ENCODE measurements at places on chromosomes 3 and 15.

- DNase-seq = no peak
Measured at GRCh38 chr3:168517249-168518071, 421.7 kb upstream of the GOLIM4 start.

GRCh38 chr3:39533226-39533625 is 65.7 kb downstream of the MOBP start:
- no peak for DNase-seq

DNA sequence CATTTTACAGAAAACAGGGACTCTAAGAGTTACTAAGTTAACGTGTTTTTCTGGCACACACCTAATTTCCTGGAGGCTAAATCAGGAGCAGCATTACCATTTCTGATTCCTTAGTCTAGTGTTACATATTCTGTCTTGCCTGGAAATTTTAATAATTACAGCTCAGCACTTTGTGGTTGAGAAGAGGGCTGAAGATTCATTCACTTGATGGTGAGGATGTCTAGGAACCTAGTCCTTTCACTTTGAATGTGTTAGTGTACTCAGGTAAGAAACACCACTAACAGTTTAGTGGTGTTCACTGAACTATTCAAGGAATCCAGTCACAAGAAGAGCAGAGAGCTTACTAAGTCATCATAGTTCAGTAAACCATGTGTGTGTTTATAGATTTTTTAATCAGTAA is 102.8 kb downstream of the STT3B start:
- no peak for DNase-seq

DNA sequence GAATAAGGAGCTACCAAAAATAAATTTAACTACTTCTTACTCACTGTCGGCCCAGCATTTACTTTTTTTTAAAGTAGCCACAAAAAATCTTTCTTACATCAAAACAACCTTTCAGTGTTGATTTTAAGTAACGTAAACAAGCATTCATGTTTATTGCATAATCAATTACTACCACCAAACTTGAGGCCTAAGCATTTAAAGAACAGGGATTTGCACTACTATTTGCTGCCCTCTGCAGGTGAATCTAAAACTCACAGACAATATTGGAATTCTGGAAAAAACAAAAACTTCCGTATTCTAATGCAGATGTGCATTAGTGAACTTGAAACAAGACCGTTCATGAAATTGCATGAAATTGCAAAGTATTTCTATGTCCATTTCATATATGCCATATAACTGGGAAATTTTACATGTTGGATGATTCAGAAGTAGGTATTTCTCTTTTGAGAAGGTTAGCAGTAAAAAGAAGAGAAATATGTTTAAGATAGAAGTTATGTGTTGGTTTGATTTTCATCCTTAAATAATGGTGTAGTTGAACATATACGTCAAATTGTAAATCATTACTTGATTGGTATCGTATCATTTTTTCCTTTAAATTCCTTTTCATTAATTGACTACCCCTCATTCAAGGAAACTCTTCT is 55.6 kb downstream of the CGGBP1 start:
- DNase-seq = peak; percentile 41

- DNase-seq = no peak
Measured at GRCh38 chr15:48062148-48062872, 58.5 kb upstream of the SLC24A5 start.

DNA sequence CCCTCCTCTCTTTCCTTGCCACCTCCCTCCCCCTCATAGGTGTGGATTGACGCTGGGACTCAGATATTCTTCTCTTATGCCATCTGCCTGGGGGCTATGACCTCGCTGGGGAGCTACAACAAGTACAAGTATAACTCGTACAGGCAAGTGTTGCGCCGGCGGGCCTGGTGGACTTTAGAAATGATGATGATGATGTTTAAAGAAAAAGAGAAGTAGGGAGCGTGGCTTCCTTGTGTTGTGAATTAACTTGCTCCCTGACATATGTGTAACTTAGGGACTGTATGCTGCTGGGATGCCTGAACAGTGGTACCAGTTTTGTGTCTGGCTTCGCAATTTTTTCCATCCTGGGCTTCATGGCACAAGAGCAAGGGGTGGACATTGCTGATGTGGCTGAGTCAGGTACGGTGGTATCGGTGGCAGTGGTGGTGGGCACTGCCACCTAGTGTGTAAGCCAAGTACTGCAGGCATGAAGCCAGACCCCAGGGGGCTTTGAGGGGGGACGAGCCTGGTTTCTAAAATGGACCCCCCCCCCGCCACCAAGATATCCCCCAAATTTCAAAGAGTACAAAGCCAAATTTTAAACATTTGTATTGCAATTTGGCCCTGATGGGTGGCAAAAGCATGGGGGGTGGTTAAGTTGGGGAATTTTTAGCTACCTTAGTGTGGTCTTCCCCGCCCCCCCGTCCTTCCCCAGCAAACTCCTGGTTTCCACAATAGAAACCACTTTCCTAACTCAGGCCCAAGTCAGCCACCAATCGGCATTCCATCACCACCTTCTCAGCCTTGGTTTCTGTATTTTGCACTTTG is 65.6 kb downstream of the SLC6A6 start:
- DNase-seq = peak; percentile 43

- DNase-seq = no peak
Measured at GRCh38 chr15:75346796-75347221, at the start of gene NEIL1. NEIL1 (plus strand) TSS chr15:75347039; CDS start chr15:75348906, 1,867 bp downstream.

GRCh38 chr3:188899881-188900280 is 271.9 kb upstream of the TPRG1 start:
- no peak for DNase-seq

DNA sequence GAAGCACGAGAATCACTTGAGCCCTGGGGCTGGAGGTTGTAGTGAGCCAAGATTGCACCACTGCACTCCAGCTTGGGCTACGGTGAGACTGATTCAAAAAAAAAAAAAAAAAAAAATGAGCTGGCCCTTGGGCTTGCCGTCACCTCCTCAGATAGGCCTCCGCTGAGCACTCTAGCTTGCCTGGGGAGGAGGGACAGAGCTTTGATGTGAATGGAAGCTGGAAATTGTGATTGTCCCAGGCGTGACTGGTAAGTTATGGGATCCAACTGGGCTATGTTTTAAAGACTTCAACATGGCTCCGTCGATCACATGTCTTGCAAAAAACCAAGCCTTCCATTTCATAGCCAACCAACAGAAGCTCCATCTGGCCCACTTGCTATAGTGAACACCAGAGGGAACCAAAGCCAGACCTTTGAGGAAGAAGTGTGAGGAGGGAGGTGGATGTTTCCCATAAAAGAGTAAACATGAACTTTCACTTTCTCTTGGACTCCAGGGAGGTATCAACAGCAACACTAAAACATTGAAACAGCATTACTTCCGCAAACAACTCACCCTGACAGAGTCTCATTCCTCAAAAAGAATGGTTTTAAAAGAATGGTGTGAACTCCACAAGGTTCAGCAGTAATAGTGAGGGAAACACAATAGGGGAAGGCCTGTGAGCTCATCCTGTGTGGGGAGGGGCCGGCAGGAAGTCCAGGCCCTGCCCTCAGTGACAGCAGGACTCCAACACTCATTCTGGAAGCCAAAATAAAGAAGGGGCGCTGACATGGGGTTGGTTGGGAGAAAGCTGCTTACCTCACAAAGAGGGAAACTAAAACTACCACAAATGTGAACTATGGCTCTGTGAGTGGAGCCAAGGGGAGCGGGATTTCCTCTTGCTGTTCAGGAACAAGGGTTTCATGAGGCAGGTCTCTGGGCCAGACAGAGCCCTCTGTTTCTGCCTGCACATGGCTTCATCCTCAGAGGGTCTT is 59.2 kb upstream of the IL12A start:
- peak; percentile 8 for DNase-seq

- no peak for DNase-seq
Measured at GRCh38 chr15:32004249-32004648, 26.1 kb upstream of the CHRNA7 start.

DNA sequence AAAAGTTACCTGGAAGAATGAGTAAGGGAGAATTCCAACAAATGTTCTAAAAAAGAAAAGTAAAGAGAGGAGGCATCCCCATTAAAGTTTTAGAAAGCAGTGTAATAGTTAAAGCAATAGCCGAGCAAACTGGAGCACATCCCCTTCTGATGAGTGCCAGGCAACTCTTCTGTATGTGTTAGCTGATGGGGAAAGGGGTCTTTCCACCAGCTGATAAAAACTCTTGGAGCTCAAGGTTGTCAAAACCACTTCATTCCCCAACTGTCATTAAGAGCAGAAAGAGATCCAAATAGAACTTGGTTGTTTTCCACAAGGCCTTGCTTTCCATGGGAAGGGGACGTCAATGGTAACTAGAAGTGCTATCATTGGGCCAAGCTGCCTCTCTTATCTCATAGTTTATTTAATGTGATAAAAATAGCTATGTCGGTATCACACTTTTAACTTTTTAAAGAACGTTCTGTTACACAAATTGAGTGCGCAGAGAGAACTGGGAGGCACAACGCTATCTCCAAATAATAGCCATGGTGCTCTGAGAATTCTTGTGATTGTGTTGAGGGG is 116.9 kb downstream of the POLR2M start:
- no peak for DNase-seq

DNA sequence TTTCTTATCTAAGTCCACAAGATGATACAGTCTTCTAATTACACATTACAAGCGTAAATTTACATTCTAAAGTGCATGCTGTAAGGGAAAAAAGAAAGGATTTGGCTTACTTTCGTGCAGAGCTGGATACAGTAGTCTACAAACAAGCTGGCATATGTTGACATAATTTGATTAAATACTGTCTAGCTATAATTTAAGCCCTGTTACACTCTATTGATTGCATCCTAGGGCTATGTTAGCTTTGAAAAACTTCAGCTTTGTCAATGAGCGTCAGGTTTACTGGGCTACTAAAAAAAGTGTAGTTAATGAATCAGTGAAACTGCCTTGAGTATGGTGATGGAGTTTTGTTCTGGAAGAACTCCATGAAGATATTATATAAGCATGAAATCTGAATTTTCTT is 24.5 kb upstream of the PLCL2 start:
- DNase-seq = no peak

- no peak for DNase-seq
Measured at GRCh38 chr3:128598884-128599664, 51.5 kb downstream of the RPN1 start.

DNA sequence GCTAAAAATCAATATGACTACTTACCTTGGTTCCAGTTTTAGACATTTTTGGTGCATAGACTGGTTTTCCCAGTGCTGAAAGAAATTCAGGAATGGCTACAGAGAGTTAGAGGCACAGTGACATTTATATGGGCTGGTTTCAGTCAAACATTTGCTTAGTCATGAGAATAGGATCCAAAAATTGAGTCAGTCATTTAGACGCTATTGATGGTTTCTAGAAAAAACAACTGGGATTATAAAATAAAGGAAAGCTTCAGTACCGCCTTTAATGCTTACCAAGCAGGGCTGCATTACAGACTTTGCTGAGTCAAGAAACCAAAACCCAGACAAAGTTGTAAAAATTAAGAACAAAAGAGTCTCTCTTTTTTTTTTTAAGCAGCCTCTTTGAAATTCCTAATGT is at the start of gene CRYGS:
Gene CRYGS (minus strand): TSS at position 100 of the 400 bp plus-strand sequence. CDS start 54 bp downstream, at position 46.
- DNase-seq = no peak

GRCh38 chr3:42693530-42693930 is 8.2 kb downstream of the KLHL40 start:
- DNase-seq = no peak

GRCh38 chr3:140599496-140599895 is 78.4 kb upstream of the TRIM42 start:
- no peak for DNase-seq

DNA sequence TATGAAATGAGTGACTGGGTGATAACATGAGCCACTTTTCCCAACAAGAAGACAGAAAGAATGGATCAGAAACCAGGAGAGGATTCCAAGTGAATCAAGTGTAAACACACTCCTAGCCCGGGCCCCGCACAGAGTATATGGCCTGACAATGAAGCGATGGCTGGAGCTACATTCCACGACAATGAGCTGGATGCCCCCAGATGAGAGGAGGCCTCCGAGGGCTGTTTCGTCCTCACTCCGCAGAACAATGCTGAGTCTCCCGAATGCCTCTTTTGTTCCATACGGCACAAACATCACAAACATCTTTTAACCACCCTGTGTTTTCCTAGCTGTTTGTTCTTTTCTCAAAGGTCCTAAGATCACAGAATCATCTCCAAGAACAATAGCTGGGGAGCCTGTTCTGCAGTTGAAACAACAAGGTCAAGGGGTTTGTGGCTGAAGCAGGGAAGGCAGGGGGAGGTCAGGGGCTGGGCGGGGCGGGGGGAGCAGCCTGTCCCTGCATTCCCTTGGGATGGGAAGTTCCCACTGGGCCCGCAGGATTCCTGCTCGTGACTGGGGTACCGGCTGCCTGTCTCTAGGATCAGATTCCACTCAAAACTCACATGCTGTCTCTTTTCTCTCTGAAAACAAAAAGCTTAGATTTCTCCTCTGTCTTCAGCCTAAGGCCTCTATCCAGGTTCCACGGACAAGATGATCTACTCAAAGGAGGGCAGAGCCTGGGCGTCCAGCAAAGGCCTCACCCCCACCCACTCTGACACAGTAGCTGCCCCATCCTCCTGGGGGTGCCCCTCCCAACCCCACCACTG is 151.3 kb downstream of the XXYLT1 start:
- DNase-seq = peak; percentile 29

GRCh38 chr3:140164922-140165590 is 230.1 kb downstream of the CLSTN2 start:
- no peak for DNase-seq

DNA sequence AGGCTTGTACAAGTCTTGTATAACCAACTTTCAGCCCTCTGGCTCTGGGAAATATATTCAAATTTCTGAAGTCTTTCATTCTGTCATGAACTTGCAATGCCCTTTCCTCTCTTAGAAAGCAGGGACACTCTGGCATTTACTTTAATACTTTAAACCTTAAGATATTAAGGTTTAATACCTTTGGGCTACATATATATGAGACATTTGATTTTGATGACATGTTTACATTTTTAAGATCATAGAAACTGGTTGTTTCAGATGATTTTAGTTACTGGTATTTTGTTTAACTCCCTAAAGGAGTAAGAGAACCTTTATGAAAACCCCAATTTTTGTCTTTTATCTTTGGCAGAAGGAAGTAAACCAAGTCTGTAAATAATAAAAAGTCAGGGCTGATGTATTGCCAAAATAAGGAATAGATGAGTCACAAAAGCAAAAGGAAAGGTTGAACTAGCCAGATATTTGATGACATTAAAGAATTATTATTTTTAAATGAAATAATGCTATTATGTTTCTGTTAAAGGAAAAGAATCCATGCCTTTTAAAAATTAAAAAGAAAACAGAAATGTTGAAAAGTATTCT is 579.0 kb upstream of the CBLB start:
- DNase-seq = peak; percentile 84

- DNase-seq = no peak
Measured at GRCh38 chr15:49918121-49918520, 200.9 kb downstream of the ATP8B4 start.

GRCh38 chr15:25378501-25378901 is 60.3 kb downstream of the UBE3A start:
- no peak for DNase-seq

- no peak for DNase-seq
Measured at GRCh38 chr3:13239467-13239760, 166.2 kb upstream of the IQSEC1 start.

- no peak for DNase-seq
Measured at GRCh38 chr3:50660386-50660785, 14.3 kb upstream of the DOCK3 start.

DNA sequence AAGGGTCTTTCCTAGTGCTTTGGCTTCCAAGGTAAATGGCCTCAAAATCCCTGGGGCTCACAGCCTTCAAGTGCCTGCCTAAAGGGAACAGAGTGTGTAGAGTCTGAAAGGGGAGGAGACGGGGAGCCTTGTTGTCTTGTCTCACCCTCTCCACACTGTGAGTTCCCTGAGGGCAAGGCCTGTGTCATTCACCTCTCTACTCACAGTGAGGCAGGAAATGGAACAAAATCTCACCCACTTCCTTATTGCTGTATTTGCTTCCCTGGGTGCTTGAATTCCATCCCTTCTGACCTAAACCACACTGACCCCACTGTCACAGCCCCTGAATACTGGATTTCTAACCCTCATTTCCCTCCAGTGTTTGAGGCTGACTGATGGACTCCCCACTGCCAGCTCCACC is 197.5 kb downstream of the EPHB1 start:
- DNase-seq = no peak

Data from umbilical cord (tissue), 2 donors.